NCI-H2029 (cell line): ENCODE measurements at places on chromosomes 1 and 21.

GRCh38 chr1:58932859-58933598, 149.2 kb upstream of the JUN start:
- peak; percentile 99 for DNase-seq

DNA sequence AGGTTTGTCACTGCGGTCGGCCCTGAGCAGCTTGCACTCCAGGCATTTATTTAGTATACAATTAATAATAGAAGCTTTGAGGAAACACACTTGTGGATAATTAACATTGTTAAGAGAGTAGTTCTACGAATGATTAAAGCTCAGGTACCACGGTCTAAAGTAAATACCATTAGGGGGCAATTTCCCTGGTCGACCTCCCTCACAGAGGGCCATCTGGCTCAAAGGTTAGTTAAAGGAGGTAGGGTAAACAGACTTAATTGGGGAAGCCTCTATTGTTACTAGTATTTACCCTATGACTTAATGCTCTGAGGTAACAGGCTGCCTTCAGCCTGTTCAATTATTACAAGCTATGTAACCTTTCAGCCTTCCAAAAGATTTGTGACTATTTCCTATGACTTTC, 122.3 kb upstream of the SLC44A3 start:
- peak; percentile 93 for DNase-seq

GRCh38 chr1:112803906-112804762, 89.0 kb upstream of the PPM1J start:
- peak; percentile 23 for DNase-seq

DNA sequence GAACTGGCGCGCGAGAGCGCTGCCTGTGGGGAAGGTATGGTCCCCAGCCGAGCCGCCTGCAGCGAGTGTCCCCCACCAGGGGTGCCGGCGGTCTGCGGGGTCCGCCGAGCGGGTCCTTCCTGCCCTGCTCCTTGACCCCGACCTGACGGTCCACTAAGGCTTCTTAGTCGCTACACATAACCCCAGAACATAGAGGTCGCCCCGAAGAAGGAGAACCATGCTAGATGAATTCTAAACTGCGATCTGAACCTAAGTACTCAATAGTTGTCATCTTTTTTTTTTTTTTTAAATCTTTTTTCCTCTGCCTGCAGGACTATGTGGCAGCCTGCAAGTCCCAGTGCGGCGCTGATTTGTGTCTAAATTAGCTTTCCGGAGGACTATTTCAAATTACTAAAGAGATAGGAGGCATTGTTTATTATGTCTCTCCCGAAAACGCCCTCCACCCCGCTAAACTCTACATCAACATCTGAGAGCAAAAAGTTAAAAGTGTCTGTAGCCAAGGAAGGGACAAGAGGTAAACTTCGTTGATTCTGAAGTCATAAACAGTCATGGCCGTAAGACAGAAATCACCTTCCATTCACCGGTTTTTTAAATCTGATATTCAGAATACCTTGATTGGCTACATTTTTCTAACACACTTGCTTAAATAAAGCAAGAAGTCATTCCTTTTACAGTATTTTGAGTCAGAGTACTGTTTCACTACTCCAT, 476 bp downstream of the AXDND1 start:
- no peak for DNase-seq

DNA sequence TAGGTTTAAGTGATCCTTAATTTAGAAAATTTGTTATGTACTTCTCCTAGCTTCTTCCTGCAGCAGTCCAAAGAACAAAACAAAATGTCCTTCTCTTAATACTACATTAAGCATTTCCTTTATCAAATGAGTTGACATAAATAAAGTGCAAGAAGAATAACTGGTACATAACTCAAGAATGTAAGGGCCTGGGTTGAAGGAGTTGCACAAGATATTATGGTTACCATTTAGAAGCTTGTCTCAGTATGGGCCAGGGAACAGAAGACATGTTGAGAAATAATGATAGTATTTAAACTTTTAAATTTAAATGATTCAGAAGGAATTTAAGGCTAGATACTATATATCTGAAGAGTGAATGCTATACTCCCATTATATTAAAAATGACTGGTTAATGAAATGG, 23.5 kb downstream of the SUCO start:
- no peak for DNase-seq

DNA sequence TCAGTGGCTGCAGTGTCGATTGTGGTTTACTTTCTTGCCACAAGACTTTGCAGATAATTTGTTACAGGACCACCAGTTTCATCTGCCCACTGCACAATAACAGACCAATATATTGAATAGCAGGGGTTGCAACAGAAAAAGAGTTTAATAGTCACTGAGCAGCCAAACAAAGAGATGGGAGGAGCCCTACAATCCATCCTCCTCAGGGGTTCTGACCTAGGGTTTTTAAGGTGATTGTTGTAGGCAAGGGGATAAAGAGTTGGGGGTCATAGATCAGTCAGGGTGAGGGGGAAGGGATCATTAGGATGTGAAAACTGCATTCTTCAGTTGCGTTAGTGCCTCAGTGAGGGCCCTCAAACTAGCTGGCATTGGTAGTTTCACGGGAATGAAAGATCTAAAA, 110.7 kb upstream of the OLFM3 start:
- DNase-seq: no peak

- no peak for DNase-seq
These were observed 25.3 kb upstream of the RCAN3 start for GRCh38 chr1:24477309-24477708.

- DNase-seq: no peak
These were observed 8.3 kb downstream of the ADAR start for GRCh38 chr1:154599658-154600057.

GRCh38 chr1:162676087-162676486, 43.8 kb downstream of the DDR2 start:
- DNase-seq: no peak

- DNase-seq: no peak
These were observed 56.8 kb downstream of the NDUFS5 start for GRCh38 chr1:39082811-39083576.

DNA sequence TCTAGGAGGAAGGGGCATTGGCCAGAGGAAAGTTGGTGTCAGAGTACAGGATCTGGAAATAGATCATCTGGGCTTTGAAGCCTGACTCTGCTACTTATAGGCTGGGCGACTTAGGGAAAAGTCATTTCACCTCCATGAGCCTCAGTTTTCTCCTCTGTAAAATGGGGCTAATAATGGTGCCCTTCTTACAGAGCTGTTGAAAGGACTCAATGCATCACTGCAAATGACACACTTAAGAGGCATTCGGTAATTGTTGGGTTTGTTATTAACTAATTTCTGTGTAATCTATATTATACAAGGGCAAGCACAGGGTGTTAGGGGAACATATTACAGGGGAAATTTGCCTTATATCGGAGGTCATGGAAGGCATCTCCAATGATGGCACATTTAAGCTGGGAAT, 96.1 kb downstream of the KAZN start:
- no peak for DNase-seq

GRCh38 chr1:12059722-12060464, 3.2 kb upstream of the TNFRSF8 start:
- DNase-seq: no peak

DNA sequence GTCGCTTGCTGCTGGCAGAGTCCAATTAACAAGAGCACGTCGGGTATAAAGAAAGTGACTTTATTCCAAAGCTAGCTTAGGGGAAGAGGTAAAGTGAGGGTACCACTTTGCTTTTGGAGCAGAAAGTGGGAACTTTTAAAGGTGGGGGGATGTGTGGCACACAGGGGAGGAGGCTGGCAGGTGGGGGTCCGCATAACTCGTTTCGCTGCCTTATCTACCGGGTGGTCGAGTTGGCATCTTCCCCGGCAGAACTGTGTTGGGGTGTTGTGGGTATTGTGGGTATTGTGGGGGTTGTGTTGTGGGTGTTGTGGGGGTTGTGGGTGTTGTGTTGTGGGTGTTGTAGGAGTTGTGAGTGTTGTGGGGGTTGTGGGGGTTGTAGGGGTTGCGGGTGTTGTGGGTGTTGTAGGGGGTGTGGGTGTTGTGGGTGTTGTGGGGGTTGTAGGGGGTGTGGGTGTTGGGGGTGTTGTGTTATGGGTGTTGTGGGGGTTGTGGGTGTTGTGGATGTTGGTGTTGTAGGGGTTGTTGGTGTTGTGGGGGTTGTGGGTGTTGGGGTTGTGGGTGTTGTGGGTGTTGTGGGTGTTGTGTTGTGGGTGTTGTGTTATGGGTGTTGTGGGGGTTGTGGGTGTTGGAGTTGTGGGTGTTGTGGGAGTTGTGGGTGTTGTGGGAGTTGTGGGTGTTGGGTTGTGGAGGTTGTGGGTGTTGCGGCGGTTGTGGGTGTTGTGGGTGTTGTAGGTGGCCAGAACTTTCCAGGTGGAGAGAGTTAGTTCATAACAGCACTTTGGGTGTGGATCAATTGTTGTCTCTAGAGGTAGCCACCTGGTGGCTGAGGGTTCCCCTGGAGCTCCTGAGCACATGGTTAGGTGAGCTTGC, 52.7 kb downstream of the AGPAT3 start:
- no peak for DNase-seq

DNA sequence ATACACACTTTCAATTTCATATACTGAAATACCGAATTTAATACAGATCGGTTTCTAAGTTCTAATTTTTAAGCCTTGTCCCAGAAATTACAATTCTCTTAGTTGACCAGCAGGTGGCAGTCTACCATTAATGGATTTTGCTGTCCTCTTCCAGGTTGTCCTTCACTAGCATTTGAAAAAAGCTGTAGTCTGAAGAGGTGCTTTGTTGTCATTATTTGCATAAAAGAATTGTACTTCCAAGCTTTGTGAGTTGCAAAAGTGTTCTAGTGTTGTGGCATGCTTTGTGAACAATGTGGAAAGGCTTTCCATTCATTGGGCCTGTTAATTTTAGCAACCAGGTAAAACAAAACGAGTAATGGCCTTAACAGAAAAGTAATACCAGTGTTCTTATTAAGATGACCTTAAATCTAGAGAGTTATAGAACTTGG, 193.6 kb downstream of the RPS6KC1 start:
- DNase-seq: peak; percentile 44

GRCh38 chr1:79497193-79497773, 490.8 kb upstream of the ADGRL4 start:
- DNase-seq: peak; percentile 20

DNA sequence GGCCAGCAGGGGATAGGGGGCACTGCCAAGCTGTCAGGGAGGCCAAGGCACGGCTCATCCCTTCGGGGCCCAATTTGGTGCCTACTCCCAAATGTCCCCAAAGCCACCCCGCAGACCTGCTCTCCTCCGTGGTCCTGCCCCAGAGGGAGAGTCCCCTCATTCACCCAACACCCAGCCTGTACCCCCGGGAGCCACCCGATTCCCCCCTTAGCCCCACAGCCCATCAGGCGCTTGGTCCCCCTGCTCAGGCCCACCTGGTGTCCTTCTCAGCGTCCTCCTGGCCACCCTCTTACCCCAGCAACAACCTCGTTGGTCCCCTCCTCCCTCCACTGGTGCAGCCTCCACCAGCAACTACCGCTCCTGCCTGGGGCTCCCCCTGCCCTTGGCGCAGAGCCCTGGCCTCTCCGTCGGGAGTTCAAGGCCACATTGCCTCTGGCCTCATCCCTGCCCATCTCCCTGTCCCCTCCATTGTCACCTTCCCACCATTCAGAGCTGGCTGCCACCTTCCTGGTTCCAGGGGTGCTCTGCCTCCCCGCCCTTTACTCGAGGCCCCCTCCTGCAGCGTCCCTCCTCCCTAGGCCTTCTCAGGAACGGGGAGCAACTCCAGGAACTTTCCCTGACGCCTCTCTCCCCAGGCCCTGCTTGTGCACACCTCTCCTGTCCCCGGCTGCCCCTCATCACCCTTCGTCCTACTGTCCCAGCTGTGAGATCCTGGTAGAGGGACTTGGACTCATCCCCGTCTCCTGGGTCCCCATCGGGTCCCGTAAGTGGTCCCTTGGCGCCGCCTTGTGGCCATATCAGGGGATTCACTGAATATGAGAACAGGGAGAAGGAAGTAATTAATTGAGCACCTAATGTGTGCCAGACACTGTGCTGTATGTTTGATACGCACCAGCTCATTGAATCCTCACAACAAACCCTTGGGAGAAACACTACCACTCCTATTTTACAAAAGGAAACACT, 73.9 kb downstream of the RAP1GAP start:
- DNase-seq: peak; percentile 12

- no peak for DNase-seq
These were observed 33.2 kb upstream of the PKN2 start for GRCh38 chr1:88650676-88651418.

GRCh38 chr21:38342739-38343138, 85.9 kb downstream of the KCNJ15 start:
- no peak for DNase-seq

GRCh38 chr1:165057956-165058355, 298.6 kb downstream of the LMX1A start:
- no peak for DNase-seq

DNA sequence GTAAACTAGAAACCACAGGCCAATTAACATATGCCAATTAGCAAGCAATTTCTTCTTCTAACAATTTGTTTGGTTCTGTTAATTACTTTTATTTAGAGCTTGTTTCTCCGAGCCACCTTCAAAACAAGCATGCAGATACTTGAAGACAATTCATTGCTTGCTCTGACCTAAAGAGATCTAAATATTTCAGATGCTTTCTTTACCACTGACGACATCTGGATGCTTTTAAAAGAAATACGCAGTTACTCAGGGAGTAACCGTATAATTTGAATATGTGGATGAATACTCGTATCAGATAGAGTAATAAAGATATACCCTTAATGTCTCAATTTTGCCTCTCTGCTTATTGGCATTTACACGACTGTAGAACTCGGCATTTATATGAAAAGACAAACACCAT, 390.0 kb downstream of the DISC1 start:
- DNase-seq: no peak

DNA sequence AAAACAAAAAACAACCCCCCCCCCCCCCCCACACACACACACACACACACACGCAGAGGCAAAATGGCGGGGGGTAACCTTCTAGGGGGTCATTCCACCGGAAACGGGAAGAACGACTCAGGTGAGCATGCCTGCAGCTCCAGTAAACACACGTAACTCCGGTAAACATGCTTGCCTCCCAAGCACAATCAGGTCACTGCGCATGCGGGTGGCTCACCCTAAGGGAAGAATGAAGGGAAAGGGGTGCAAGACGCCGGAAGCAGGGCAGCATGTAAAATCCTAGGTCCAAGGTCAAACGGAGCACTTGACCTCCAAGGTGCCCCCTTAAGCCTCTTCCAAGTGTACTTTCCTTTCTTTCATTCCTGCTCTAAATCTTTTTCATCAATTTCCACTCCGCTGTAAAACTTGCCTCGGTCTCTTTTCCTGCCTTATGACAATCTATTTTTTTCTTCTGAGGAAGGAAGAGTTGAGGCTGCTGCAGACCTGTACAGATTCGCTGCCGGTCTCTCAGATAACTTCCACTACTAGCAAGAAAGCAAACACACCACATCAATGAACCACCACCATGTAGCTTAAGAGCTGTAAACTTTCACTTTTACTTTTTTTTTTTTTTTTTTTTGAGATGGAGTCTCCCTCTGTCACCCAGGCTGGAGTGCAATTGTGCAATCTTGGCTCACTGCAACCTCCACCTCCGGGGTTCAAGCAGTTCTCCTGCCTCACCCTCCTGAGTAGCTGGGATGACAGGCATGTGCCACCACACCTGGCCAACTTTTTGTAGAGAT, 21.0 kb upstream of the CBR3 start:
- peak; percentile 91 for DNase-seq
